ENCODE measurements at places on chromosomes 12 and 14.

DNA sequence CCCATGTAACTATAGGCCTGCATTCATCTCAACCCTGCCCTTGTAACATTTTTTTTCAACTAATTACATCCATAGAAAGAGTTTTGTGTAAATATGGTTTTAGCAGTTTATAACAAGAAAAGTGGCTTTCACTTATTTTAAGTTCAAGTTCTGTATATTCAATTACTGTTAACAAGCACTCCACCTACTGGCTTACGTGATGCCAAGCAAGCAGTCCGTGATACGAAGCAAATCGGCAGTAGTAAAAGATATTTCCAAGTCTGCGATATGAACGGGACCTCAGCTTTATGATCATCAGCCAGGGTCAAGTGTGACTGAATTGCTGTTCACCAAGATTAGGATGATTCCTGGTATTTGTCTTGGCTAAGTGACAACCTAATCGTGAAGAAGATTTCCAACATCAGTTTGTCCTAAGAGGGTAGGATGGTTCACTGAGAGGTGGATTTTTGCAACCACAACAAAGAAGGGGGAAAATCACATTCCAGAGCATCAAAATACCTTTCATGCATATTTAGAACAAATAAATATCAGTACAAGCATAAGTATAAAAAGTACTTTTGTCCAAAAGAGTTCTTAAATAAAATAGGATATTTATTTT is 456.2 kb downstream of the FOXG1 start:
- DNase-seq: peak; percentile 83

- DNase-seq: no peak
Measured at GRCh38 chr14:72305561-72305960, 373.3 kb downstream of the RGS6 start.

DNA sequence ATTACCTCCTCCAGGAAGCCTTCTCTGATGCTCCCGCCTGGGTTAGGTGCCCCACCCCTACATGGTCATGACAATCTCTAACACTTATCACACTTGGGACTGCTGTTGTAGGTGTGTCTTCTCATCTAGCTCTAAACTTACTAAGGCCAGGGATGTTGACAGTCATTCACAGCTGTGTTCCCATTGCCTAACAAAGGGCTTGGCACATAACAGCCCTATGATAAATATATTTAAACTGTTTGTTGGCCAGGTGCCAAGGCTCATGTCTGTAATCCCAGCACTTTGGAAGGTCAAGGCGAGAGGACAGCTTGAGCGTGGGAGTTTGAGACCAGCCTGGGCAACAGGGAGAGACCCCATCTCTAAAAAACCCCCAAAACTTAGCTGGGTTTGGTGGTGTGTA is 98.8 kb upstream of the RGS6 start:
- no peak for DNase-seq

DNA sequence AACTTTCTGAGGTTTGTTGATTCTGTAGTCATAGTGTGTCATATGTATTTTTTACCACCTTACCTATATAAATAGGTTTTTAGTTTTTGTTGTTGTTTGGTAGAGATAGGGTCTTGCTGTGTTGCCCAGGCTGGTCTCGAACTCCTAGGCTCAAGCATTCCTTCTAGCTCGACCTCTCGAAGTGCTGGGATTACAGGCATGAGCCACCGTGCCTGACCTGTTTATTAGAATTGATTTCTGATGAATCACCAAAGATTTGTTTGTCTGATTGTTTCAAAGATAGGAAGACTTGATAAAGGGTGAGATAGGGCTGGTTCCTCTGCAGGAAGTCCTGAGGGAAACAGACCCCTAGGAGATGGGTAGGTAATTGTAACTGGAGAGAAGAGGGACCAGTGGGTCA is 481.6 kb downstream of the PCNX1 start:
- DNase-seq: no peak

DNA sequence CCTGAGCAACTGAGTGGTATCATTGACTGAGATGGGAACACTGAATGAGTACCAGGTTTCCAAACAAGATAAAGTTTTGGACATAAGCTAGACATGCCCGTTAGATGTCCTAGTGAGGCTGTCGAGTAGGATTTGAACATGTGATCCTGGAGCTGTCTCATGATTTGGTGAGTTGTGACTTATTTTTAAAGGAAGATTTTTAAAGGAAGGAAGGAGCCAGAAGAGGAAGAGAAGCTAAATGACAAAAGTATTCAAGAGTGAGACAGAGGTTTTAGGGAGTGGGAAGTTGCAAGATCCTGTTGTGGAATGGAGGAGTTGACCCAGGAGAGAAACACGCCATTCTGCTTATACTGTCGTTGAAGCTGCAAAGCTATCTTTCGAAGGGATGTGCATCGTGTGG is 82.1 kb downstream of the SAMD4A start:
- no peak for DNase-seq

- no peak for DNase-seq
Measured at GRCh38 chr12:132033627-132034026, 83.9 kb downstream of the EP400 start.

DNA sequence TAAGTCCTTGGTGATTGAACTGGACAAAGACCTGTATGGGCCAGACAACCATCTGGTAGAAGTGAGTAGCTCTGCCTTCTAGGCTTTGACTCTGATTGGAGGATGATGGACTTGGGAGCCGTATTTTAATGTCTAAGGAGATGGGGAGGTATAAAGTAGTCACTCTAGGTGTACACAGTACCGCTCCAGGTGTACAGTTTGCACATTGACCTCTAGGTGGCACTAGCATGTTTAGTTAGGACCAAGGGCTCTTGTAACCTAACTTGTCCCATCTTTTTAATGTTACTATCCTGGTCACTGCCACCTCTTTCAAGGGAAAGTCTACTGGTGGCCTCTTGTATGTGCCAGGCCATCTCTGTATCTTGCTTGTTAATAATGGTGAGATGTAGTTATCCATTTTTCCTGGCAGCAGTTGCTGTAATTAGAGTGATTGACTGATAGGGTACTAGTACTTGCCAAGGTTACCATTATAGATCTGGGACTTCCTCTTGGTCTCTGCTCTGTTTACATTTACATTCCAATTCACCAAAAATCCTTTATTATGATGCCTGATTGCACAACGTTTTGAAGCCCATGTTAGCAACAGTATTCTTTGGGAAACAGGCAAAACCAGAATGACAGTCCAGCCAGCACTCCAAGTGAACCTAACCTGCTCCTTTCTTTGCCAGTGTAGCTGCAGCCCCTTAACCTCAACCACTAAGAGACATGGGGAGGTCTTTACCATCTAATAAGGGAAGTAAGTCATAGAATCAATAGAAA is 3.6 kb downstream of the SMARCD1 start:
- DNase-seq: peak; percentile 67

- DNase-seq: no peak
Measured at GRCh38 chr12:13443498-13443897, 247.0 kb downstream of the EMP1 start.

GRCh38 chr12:91061091-91061490 is 3.3 kb upstream of the KERA start:
- no peak for DNase-seq

DNA sequence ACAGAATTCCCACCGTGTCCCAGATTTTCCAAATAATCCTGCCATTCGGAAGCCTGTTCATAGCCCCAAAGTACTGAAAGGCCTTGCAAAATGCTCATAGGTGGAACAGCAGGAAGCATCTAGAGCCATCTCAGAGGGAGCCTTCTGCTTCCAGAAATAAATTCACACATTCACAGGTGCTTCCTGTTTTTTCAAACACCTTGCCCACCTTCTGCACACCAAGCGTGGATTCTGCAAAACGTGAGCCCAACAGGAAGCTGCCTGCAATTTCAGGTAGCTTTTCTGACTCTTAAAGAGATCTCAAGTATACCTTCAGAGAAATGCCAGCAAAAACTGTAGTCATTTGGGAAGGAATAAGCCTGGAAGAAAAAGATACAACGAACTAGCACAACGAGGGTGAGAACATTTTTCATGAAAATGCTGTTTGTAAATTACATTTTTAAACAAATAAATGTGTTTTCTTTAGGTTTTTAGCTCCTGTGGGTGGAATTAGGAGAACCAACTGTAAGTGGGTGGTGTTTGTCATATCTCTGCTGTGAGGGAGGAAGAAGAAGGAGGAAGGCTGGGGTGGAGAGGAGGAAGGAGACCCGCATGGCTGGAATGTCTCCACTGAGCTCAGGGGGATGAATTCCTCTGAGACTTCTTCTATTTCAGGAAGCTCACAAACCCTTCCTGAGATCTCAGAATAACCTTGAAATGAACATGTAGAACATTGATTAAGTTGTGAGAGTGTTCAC is at the start of gene IFNG-AS1:
TSS of gene IFNG-AS1 (plus strand) at position 264 of the 737 bp plus-strand sequence.
- DNase-seq: no peak

DNA sequence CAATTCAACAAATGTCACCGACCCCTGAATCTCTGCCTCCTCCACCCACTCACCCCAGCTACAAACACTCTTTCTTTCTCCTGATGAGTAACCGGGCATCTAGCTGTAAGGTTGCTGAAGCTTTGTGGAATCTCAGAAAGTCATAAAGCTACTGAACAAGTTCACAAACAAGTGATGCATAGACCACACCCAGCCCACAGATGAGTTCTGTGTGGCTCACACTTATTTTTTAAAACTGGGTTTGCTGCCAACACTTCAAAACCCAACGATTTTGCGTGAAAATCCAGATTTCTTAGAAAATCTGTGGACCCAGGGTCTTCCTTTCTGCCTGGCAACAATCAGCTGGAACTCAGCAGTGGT is 96.1 kb downstream of the APAF1 start:
- DNase-seq: peak; percentile 27

DNA sequence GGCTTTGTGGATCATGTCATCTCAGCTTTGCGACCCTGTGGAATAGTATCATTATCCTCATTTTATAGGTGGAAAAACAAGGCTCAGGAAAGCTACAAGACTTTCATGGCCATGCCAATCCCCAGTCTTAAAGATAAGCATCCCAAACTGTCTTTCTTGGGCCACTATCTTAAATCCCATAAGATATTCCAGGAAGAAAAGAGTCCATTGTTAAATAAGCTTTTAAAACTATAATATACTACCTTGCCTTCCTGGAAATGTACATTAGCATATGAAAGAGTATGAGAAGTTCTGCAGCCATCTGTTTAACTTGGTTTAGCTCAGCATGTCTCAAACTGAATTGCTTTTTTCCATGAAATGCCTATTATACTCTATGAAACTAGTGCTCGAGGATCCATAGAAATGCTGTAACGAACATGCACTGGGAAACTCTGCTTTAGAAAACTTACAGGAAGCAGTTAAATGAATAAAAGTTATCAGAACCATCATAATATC is 77.1 kb downstream of the B4GALNT3 start:
- no peak for DNase-seq

DNA sequence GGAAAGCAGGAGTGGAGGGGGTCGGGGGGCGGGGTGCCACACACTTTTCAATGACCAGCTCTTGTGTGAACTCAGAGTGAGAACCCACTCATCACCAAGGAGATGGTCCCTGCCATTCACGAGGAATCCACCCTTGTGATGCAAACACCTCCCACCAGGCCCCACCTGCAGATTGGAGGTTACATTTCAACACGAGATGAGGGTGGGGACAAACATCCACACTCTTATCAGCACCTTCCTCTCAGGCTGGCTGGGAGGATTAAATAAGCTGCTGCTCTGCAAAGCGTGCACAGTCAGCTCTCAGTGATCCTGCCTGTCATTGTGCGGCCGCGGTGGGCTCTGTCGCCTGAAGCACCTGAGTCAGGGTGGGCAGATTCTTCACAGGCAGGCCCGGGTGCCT is 39.7 kb downstream of the AACS start:
- no peak for DNase-seq

- no peak for DNase-seq
Measured at GRCh38 chr12:104974626-104975290, 11.4 kb upstream of the NOPCHAP1 start.

DNA sequence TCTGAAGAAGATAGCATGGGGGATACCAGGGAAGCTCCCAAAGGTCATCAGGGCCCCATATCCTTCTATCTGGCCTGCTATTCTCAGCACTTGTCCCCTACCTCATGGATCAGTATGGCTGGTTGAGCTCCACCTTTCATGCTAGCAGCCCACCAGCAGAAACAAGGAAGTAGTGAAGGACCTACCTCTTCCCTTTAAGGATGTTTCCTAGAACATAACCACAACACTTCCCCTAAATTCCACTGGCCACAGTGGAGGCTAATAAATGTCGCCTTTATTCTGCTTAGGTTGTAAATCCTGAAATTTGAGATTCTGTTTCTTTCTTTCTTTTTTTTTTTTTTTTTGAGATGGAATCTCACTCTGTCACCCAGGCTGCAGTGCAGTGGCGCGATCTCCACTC is 128.6 kb upstream of the PARP11 start:
- no peak for DNase-seq

DNA sequence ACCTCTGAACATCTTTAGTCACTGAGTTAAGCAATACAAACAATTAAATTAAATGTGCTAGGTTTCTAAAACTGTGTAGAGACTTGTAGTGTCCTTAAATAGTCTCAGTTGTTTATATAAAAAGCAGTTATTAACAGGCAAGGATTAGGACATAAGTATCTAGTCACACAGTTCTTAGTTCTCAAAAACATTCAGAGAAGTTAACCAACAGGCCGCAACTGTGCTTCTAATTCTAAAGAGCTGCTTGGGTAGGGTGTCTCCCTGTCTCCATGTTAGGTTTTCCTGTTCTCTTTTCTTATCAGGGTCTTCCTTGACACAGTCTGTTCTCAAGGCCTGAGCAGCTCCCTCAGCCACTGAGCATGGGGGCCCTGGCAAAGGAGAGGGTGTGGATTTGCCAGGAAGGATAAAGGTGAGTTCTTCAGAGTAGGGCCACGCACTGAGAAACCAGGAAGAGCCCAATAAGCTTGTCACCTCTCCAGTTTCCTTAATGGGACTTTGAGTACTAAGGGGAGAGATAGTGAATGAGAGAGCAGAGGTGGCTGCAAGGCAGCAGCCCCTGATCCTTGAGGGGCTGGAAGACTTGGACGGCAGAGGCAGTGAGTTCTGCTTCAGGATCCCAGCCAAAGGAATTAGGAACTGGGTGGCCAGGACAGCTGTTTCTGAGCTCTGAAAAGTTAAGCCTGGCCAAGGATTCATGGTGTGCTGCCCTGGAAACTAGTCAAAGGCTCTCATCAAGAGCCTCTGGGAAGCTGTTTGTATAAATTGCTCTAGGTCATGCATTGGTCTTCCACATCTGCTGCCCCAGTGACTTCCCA is 177.3 kb downstream of the MYRFL start:
- DNase-seq: no peak

DNA sequence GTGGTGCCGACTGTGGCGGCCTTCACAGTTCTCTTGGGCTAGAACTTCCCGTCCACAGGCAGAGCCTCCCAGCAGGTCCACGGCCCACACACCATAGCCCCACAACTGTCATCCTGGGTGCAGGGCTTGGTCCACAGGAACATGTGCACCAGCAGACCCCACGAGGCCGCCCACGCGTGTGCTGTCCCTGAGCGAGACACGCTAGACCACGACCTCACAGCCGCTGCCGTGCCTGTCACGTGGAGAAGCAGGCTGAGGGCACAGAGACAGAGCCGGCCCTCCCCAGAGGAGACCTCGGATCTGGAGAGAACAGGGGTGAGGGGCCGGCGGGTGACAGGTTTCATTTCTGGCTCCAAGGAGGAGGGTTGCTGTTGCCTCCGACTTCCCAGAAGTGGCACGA is 8.9 kb upstream of the GALNT9 start:
- no peak for DNase-seq
